ENCODE measurements at places on chromosomes 3 and 15.
A peak's percentile ranks its signal among the peaks of the same experiment; 100 is the strongest.

- DNase-seq = no peak
Observed at GRCh38 chr3:99747915-99748314, 69.7 kb upstream of the CMSS1 start.

- DNase-seq = no peak
Observed at GRCh38 chr3:167728176-167728575, 6.5 kb downstream of the PDCD10 start.

GRCh38 chr3:32421185-32421584, 29.5 kb downstream of the CMTM7 start:
- no peak for DNase-seq

DNA sequence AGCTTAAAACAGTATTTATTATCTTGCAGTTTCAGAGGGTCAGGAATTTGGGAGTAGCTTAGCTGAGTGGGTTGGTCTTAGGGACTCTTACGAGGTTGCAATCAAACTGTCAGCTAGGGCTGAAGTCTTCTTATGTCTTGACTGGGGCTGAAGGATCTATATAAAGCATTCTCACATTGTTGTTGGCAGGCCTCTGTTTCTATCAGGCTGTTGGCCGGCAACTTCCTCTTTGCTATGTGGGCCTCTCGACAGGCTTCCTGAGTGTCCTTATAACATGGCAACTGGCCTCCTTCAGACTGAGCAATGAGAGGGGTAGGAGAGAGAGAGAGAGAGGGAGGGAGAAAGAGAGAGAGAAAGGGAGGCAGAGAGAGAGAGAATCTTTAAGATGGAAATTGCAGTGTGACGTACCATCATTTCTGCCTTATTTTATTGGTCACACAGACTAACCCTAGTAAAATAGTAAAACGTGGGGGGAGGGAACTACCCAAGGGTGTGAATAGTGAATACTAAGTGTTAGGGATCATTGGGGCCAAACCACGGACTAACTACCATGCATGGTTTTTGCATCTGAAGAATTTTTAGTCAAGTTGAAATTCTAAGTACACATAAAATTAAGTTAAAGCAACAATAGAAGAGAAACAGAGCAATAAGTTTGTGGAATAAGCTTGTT, 16.1 kb downstream of the FGF7 start:
- no peak for DNase-seq

GRCh38 chr3:430186-430585, 233.6 kb downstream of the CHL1 start:
- DNase-seq = no peak

DNA sequence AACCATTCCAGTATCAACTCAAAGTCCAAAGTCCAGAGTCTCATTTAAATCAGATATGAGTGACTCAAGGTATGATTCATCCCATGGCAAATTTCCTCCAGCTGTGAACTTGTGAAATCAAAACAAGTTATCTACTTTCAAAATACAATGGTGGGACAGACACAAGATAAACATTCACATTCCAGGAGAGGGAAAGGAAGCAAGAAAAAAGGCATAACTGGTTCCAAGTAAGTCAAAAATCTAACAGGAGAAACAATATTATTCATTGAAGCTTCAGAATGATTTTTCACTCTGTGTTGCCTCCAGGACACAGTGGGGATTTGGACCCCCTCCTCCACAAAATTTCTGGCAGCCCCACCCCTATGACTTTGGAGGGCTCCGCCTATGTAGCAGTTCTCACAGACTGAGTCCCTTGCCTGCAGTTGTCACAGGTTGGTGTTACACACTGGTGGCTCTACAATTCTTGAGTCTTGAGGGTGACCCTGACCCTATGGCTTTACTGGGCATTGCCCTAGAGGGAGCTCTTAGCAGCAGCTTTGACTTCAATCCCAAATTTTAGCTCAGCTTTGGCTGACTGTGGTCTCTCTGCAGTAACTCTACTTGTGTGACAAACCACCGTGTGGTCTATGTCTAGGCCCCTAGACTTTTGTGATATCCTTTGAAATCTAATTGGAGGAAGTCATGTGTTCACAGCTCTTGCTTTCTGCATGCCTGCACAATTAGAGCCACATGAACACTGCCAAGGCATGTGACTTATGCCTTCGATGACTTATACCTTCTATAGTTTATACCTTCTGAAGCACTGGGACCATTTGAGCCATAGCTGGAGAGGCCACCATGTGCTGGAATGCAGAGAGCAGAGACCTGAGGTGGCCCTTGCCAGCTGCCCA, 644.2 kb downstream of the GRM7 start:
- peak; percentile 6 for DNase-seq

DNA sequence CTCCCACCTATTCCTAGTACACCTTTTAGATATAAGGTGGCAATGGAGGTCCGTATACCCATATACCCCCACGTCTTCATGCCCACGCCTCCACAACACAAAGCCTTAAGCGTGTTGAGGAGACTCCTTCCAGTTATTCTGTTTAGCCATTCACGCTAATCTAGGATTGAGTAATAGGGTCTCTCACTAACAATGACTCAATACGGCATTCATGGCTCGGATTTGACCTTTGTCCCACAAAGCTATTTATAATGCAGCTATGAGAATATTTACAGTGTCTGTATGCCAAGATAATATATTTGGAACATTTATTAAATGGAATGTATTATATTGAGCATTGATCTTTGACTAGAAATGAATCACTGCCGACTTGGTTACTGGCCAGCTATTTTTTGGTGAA, 215.8 kb downstream of the KCNH8 start:
- DNase-seq = no peak

GRCh38 chr15:25088261-25088790, 133.5 kb downstream of the SNRPN start:
- no peak for DNase-seq

- no peak for DNase-seq
Observed at GRCh38 chr3:168570404-168571155, 474.9 kb upstream of the GOLIM4 start.
